Activated CD4-positive, CD25-positive, alpha-beta regulatory T cell treated with anti-CD3 and anti-CD28 coated beads, Interleukin-2, amount 50 U/mL, for 72 hours (primary cell): ENCODE measurements at places on chromosomes 1 and 21.

- DNase-seq: no peak
Measured at GRCh38 chr1:21251773-21252471, 38.3 kb downstream of the ECE1 start.

DNA sequence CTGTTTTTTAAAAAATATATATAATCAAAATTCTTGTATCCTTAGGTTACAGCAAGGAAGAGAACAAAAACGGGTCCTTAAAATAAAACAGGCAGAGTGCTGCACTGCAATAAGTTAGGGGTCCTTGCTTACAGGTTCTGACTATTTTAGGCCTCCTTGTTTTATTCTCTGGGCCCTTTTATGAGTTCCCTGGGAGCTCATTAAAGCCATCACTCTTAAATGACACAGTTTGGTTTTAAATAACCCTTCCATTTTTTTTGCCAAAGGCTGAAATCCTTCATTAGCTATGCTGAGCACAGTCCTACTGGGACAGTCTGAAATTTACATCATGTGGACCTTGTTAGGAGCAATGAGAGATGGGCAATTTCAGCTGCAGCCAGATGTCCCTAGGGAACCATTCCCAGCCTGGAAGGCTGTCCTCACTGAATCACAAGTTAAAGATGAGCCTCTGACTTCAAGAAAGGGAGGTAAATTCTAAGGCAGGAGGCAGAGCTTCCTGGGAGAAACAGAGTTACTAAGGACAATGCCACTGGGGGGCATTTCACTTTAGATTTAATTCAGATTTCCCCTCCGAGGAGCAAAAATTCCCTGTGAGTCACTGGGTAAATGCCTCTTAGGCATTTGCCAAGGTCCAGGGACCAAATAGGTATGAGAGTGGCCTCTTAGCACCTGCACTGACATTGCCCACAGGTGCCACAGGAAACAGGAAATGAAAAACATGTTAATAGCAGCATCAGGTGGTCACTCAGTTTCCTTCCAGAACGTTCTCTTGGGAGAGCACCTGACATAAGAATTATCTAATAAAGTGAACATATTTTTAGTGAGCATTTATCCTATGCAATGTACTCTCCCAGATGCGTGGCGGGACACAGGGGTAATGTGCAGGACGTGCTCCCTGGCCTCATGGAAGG is 3.8 kb upstream of the MUL1 start:
- DNase-seq: no peak

- no peak for DNase-seq
Measured at GRCh38 chr1:228207851-228208821, at the start of gene OBSCN. OBSCN (plus strand) TSS chr1:228208044; CDS start chr1:228211784, 3,740 bp downstream.

- DNase-seq: no peak
Measured at GRCh38 chr1:246065592-246065991, 441.5 kb downstream of the SMYD3 start.

- no peak for DNase-seq
Measured at GRCh38 chr21:42736646-42737350, 83.4 kb downstream of the PDE9A start.

GRCh38 chr1:192123212-192123611 is 35.0 kb upstream of the RGS18 start:
- no peak for DNase-seq

DNA sequence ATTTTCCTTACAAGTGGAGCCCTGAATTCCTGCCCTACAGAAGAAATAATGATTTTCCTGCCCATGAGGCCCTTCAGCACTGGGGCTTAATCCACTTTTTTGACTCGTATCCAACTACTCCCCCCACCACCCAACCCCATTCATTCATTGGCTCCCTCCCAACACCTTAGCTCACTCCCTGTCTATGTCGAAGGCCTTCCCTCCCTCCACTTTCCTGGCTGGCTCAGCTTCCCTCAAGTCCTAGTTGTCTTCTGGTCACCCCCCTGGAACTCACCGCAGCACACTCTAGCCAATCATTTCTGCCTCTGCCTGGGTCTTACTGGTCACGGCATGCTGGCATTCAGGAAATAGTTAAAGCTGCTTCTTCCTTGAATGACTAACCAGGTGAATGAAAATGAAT is 118.9 kb downstream of the PGBD5 start:
- no peak for DNase-seq

DNA sequence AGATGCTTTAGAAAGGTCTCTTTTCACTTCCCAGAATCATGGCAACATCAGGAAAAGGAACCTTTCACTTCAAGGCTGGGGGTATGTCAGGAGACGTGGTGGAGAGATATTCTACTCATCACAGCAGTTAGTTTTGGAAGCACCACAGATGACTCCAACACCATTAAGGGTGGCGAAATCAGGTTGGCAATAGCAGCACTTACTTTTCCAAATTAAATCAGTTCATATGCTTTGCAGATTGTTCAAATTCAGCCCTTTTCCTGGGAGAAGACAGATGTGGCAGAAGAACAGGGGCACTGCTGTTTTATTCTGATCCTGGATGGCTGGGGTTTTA is 79.0 kb downstream of the RUNX1 start:
- no peak for DNase-seq

DNA sequence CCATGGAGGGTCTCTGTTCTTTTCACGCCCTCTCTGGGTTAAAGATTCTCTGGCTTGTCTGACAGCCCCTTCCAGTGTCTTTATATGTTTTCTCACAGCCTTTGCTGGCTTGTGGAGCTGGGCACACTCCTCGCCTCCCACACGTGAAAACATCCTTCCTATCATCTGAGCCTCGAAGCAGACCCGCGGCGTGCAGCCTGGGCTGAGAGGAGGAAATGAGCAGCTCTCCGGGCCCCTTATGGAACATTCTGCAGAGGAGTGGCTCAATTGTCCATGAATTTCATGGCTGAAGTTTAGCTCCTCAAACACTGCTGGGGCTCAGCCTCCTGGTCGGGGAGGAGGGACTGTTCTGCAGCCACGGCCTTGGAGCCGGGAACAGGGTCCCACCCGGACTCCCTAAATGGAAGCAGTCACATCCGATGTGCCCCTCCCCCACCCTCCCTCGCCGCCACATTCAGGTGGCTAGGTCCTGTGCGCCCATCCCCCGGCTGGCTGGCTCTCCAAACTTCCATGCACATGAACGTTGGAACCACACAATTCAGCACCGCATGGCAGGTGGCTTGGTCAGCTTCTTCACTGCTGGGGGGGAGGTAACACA is 15.1 kb upstream of the PDE9A start:
- DNase-seq: no peak

GRCh38 chr21:23695443-23695842 is 1911.8 kb downstream of the MRPL39 start:
- DNase-seq: no peak

- no peak for DNase-seq
Measured at GRCh38 chr1:208040821-208041297, 129.9 kb upstream of the CD34 start.

DNA sequence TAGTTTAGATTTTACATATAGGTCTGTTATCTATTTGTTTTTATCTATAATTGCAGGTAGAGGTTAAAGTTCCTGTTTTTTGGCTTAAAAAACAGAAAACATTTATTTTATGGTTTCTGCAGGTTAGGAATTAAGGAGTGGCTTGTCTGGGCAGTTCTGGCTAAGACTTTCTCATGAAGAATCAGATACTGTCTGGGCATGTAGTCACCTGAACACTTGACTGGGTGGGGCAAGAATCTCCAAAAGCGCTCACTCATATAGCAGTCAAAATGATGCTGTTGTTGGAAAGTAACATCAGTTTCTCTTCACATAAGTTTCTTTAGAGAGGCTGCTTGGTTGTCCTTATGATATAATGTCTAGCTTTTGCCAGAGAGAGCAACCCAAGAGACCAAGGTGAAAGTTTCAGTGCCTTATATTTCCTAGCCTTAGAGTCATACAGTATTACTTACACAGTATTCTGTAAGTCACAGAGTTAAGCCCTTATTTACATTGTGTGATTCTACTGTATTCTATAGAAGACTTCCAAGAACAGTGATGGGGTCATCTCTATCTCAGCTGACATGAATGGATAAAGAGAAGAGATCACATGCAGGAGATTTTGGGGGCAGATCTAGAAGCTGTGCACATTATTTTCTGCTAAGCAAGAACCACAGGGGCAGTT is 125.4 kb upstream of the GPR52 start:
- DNase-seq: no peak

DNA sequence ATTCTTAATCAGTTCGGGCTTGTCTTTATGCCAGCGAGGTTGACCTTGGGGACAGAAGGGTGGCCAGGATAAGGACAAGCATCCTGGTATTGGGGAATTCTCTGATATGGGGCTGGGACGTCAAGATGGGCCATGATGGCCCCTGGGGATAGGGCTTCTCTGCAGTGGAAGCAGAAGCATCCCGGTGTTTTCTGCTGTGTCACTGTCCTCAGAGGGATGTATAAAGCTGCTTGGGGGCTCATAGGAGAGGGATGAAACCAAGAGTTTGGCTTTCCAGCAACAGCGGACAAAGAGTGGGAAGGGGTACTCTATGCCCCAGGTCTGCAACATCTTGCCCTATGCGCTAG is 1.4 kb upstream of the ATP1B1 start:
- DNase-seq: no peak

DNA sequence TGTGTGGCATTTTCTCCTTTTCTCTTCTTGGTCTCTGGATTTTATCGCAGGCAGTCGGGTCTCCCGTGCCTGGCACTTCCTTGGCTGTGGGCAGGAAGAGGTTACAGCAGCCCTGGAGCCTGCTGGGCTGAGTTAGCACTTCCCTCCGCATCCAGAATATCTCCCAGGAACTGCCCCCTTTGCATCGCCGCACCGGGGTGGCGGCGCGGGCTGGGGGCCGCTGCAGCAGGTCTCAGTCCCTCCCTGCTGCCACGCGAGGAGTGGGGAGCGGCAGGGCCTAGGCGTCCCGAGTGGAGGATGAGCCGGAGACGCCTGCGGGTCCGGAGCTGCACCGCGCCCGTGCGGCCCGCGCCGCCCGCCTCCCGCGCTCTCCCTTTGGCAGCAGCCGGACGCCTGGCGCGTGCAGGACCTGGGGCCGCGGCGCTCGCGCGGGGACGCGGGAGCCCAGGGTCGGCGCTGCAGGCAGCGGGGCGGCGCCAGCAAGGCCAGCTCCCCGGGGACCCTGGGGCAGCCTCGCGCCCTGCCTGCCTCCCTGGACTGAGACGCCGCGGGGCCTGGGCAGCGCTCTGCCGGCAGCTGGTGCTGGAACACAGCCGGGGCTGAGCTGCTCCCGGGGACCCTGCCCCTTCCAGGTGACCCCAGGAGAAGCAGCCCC is 192.8 kb downstream of the PRDM2 start:
- no peak for DNase-seq

- peak; percentile 78 for DNase-seq
Measured at GRCh38 chr1:42931911-42932422, 26.7 kb downstream of the SLC2A1 start.

- DNase-seq: no peak
Measured at GRCh38 chr1:243598433-243598832, 251.6 kb downstream of the AKT3 start.

GRCh38 chr21:33831962-33832659 is 83.5 kb downstream of the ATP5PO start:
- DNase-seq: no peak

- DNase-seq: no peak
Measured at GRCh38 chr1:214319938-214320337, 39.0 kb downstream of the SMYD2 start.

- DNase-seq: no peak
Measured at GRCh38 chr1:58839846-58840835, 56.3 kb upstream of the JUN start.

DNA sequence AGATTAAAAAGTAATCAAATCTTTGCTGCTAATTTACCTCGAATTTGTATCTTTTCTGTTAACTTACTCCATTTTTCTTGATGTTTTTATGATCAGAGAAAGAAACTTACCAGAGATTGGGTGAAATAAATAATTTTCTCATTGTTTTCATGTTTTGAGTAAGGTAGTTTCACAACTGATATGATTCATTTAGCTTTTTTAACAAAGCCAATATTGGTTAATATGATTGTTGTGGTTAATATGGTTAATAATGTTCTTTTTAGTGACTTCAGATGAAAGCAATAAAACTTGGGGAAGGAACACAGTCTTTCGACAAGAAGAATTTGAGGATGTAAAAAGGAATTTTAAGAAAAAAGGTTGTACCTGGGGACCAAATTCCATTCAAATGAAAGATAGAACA is 48.1 kb downstream of the MAP3K21 start:
- DNase-seq: no peak

- DNase-seq: no peak
Measured at GRCh38 chr1:174135211-174135610, 24.1 kb upstream of the RABGAP1L start.

DNA sequence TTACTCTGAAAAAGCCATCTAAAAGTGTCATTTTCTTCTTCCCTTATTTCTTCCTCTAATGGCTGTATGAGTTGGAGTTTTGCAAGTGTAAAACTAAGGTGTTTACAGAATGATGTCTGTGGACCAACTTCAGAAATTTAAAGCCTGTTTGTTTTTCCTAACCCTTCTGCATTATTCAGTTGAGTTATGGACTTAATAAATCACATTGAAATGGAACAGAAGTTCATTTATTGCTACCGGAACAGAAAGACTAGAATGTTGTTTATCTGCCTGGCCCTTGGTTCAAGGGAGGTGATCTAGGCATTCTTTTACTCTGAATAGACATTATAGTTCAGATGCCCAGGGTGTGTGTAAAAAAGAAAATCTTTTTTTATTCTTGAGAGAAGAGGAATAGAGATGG is 24.8 kb downstream of the SYT14 start:
- DNase-seq: no peak

- no peak for DNase-seq
Measured at GRCh38 chr21:38326899-38327298, 70.1 kb downstream of the KCNJ15 start.

GRCh38 chr1:212060632-212061472 is 25.3 kb downstream of the DTL start:
- no peak for DNase-seq

DNA sequence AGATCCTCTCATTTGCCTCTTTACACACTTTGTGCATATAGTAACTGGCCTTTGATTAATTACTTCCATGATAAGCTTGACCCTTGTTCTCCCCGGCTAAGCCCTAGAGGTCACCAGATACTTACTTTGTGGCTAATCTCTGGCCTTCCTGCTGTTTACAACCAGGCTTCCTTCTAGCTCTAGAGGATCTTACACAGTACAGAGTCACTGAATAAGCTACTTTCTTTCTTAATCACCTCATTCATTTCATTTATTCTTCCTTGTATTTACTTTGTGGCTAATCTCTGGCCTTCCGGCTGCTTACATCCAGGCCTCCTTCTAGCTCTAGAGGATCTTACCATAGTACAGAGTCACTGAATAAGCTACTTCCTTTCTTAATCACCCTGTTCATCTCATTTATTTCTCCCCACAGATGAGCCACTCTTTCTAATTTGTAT is 144.3 kb upstream of the C1orf21 start:
- no peak for DNase-seq

GRCh38 chr1:3321559-3322449 is 132.7 kb upstream of the ARHGEF16 start:
- DNase-seq: no peak
